ENCODE measurements at places on chromosomes 4 and X.

DNA sequence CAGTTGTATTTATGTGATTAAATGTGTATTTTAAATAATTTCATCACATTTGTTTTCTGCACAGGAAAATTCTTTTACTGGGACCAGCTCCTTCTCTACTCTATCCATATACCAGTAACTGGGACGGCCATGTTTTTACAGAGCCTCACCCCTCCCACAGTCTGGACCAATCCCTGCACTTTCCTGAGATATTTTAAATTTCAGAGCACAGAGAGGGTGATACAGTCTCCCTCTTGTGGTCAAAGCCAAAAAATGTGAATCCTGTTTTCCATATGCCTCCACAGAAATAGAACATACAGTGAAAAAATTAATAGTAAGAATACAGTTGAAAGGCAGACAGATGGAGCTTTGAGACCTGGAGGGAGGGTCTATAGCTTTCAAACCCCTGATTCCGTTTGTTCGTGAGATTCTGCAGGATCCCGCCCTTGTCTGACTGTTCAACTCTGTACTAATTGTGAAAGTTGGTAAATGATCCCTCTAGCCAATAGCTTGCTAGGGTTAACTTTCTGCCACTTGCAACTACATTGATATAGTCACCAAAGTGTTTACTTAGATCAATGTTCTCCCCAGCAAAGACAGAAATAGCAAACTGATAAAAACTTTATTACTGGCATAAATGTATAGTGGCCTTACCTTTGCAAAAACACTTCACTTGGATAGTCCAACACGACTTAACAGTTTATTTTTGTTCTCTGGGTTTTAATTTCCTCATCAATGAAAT, 172.2 kb downstream of the PPARGC1A start:
- DNase-seq = no peak

DNA sequence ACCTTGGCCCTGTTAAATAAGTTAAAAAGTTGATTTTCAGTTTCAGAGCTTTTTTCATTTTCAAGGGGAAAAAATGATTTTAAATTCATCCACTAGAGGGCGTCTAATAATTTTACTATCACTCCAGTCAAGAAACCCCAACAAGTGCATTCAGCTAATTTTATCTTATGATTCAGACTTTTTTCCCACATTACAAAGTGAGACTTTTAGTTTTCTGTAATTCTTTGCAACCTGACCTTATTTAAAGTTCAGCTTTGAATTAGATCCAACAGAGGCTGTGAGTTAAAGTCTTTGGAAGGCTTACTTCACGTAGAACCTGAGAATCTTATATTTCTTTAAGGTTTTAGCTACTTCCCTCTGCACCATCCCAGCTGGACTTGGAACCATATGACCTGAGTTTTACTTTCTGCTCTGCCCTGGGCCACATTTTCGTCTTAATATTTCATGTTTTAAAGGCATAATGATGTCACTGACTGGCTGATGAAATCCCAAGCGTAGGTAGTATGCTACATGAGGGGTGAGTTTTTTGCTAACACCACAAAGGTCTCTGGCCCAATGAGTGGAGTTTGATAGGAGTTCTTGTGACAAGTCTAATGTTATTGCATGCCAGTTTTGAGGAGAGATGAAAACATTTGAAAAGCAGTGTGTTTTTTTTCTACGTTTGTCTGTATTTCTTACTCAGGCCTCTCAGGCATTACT, 7.2 kb downstream of the GNRHR start:
- peak; percentile 41 for DNase-seq

GRCh38 chrX:11781133-11781532, 23.1 kb downstream of the MSL3 start:
- DNase-seq = no peak

DNA sequence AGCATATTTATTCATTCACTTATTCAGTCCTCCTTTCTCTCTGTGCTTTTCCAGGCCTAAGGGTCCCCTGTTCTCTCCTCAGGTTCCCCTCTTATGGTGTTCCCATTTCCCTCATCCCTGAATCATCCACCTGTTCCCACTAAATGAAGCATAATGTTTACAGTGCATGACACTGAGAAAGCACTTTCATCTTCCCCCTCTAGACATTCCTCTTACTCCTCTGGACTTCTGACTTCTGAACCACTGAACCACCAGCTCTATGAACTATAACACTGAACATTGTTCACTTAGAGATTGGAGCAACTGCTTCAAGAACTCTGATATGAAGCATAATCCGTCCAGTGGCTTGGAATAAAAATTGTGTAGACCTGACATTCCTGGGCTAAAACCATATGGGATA, 59.5 kb downstream of the CD38 start:
- no peak for DNase-seq

- no peak for DNase-seq
Observed at GRCh38 chr4:94304365-94304971, 38.2 kb downstream of the HPGDS start.

GRCh38 chr4:127905029-127905428, 24.3 kb downstream of the PLK4 start:
- DNase-seq = no peak

DNA sequence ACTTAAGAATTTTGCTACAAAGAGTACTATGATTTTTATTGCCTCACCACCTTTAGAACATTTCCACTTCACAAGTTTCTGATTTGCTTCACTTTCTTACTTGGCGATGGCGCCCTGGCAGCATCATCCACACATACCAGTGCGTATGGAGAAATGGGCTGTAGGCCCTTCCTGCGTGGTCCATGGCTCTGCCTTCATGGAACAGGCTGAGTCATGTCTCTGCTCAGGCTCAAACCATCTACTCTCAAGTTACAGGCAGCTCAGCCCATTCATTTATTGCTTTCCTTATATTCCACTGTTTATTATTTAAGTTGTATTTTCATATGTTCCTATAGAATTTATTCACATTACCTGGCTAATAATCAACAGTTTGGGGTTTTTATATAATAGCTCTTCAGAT, 21.1 kb downstream of the CASP3 start:
- DNase-seq = no peak

- no peak for DNase-seq
Observed at GRCh38 chr4:6297266-6297815, 27.7 kb downstream of the WFS1 start.

DNA sequence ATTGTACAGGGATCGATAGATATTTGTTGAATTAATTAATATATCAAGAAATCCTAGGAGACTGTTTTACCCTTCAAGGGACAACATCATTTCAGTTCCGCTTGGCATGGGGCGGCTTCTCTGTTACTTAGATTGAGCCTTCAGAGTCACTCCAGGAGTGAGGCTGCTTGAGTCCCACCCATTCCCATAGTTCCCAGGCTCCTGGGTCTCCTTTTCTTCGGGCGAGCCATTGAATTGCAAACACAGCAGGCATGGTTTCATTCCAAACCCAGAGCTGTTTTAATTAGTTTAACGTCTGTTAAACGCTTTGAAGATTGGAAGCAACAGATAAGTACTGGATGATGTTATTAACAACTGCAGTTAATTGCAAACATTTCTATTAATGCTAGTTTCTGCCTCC, 571 bp upstream of the EDA start:
- DNase-seq = no peak

GRCh38 chrX:134676436-134676835, 18.2 kb upstream of the PLAC1 start:
- DNase-seq = no peak

GRCh38 chrX:39164212-39164611, 363.0 kb downstream of the MID1IP1 start:
- DNase-seq = no peak

GRCh38 chr4:1012034-1012739, 761 bp downstream of the FGFRL1 start:
- DNase-seq = peak; percentile 10

DNA sequence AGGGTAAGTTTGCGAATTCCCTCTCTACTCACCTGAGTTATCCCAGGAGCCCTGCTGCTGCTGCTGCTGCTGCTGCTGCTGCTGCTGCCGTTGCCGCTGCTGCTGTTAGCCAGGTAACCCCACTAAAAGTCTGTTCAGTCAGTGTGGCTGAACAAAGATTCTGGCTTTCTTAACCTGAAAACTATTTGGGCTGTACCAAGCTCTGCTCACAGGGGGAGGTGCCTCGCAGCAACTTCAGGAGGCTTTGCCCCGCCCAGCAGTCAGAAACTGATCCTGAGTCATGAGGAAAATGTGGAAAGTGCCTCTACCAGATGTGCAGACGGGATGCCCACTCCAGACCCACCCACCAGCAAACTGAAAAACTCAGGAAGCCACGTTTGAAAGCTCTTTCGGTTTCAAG, at the start of gene CAPN6:
TSS of gene CAPN6 (minus strand) at position 145 of the 400 bp plus-strand sequence. CDS start 6,547 bp downstream, outside the sequence.
- DNase-seq = no peak

- no peak for DNase-seq
Observed at GRCh38 chrX:14927401-14927800, 54.2 kb downstream of the MOSPD2 start.

GRCh38 chr4:8029689-8030088, 90.0 kb upstream of the AFAP1 start:
- DNase-seq = no peak

- no peak for DNase-seq
Observed at GRCh38 chr4:81789741-81790399, 318.2 kb upstream of the RASGEF1B start.

DNA sequence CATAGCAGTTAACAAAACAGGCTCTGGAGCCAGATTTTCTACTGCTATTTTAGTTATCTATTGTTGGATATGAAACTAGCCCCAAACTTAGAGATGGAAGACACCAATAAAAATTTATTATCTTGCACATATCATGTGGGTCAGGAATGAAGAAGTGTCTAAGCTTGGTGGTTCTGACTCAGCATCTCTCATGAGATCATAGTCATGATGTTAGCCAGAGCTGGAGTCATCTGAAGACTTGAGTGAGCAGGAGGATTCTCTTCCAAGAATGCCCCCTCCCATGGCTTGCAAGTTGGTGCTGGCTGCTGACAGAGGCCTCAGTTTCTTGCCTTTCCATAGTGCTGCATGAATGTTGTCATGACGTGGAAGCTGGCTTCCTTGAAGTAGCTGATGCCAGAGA, 68.2 kb upstream of the TAPT1 start:
- no peak for DNase-seq

DNA sequence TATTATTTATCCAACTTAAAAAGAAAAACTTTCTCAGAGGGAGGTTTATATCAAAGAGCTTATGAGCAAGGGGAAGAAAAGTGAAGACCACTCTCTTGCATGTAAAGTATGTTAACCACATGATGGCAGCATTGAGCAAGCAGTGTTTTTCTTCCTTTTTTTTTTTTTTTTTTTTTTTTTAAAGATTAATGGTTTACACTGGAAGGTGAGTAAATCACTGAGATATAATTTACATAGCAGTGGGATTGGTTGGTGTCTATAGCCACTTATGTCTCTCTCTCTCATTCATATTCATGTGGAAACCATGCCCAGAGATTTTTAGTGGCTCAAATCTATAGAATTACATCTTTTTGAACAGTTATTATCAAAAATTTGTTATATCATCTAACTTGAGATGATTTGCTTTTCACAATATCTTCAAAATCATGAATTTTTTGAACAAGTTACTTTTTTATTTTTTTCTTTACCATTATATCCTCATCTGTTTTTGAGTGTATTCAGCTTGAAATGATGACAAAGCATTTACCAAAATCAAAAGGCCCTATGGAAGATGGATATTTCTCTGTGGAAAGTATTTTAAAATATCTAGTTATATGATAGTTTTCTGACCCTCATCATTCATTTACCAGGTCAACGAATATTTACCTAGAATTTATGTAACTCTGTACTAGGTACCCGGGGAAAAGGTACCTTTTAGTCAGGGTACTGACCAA, 31.6 kb downstream of the MTHFD2L start:
- no peak for DNase-seq

- DNase-seq = peak; percentile 18
Observed at GRCh38 chr4:121822796-121823504, 733 bp downstream of the CCNA2 start.

DNA sequence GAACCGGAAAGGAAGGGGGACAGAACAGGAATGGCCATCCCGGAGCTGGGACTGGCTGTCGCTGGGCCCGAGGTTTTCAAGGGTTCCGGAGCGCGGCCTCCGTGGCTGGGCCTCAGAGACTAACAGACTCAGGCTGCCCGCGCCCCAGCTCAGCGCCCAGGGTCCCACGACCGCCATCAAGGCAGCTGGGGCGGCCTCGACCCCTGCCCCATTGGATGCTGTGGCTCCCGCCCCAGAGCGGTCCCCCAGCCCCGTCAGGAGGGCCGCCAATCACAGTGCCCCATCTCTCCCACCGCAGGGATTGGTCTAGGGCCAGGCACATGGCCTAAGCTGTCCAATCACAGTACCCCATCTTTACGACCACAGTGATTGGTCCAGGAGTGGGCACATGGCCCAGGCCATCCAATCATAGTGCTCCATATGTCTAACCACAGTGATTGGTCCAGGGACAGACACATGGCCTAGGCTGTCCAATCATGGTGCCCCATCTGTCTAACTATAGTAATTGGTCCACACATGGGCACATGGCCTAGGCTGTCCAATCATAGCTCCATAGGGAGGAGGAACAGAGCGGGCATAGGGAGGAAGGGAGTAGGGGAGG, 105.3 kb upstream of the NKX1-1 start:
- DNase-seq = no peak

- DNase-seq = no peak
Observed at GRCh38 chr4:151728679-151729078, 32.1 kb downstream of the GATB start.

GRCh38 chr4:84366161-84366560, 132.9 kb downstream of the NKX6-1 start:
- DNase-seq = no peak

- no peak for DNase-seq
Observed at GRCh38 chr4:104989371-104989770, 157.3 kb upstream of the TET2 start.

GRCh38 chr4:95294321-95294720, 254.5 kb downstream of the UNC5C start:
- no peak for DNase-seq

DNA sequence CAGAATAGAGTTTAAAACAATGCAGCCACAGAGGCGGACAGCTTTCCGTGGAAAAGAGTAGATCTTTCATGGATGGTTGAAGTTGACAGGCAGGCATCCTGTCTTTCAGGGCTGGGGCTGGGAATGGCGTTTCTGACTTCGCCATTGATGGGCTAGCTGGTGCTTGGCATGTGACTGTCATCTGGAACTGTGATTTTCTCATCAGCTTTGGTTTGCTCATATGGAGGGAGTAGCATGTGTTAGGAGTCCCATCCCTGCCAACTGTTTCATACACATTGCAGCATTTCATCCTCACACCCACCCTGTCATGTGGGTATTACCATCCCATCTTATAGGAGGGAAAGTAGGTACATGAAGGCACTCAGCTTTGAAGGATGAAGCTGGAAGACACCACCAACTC, 49.2 kb upstream of the STX18 start:
- DNase-seq = no peak

DNA sequence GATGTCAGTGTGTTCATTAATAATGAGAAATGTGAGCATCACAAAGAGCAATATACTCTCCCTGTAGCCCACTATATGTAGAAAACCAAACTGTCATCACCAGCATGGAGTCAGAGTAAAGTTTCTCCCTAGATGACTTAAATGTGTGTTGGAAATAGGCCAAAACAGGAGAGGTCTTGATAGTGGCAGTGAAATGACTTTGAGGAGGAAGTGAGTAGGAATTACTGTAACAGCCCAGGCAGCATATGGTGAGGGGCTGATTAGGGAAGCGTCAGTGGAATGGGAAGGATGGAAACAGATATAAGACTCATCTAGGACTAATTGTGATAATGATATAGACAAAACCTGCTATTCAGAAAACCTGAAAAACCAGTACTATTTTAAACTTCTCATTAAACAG, 83.9 kb downstream of the ATXN3L start:
- no peak for DNase-seq

- DNase-seq = no peak
Observed at GRCh38 chr4:145935253-145936141, 3.1 kb downstream of the ZNF827 start.

All from CD8-positive, alpha-beta T cell (primary cell).